ENCODE measurements at places on chromosomes 2 and 18.

- peak; percentile 21 for DNase-seq
These were observed 15.8 kb downstream of the TRAF3IP1 start for GRCh38 chr2:238336151-238336550.

- DNase-seq = no peak
These were observed 128.7 kb upstream of the SKOR2 start for GRCh38 chr18:47380153-47380552.

DNA sequence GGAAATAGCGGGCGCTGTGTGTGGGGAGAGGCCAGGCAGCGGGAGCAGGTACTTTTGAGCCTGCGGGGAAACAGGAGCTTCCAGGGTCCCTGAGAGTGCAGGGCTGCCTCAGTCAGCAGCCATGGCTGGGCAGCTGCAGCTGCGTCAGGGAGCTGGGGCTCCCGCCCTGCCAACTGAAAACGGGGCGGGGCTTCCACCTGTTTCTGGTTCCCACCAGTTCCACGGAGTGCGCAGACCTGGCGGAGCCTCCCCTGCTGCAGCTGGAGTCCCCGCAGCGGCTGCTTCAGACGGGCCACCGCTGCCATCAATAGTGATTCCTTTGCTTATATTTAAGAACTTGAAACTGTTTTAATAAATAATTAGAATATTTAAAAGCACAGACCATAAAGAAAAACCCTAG, 30.6 kb upstream of the RPRM start:
- no peak for DNase-seq

GRCh38 chr2:134667541-134667940, 51.3 kb downstream of the TMEM163 start:
- DNase-seq = no peak

- no peak for DNase-seq
These were observed 290.2 kb upstream of the TCF4 start for GRCh38 chr18:55878224-55878623.

DNA sequence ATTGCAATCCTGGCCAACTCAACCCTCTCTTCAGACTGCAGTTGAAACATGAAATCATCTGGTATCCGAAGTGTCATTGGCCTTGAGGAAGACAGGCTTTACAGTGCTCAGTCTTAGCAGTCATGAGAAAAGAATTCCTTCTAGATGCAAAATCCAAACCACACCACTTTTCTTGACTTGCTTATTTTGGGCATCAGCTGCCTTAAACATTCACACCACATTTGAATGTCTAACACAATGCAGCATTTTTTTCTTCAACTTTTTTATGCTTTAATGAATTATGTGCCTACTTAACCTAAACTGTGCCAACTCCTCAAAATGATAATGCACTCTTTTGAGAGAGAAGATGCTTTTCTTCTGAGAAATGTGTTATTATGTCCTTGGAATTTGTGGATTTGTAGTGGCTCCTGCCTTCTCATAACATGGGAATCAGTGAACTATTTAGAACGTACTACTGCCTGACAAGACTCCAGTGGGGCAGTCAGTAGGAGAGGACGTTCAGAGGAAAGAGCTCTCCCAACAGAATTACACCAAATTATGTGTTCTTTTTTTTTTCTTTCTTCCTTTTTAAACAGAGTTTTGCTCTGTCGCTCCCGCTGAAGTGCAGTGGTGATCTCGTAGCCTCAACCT, 3.2 kb upstream of the FAM98A start:
- DNase-seq = no peak

DNA sequence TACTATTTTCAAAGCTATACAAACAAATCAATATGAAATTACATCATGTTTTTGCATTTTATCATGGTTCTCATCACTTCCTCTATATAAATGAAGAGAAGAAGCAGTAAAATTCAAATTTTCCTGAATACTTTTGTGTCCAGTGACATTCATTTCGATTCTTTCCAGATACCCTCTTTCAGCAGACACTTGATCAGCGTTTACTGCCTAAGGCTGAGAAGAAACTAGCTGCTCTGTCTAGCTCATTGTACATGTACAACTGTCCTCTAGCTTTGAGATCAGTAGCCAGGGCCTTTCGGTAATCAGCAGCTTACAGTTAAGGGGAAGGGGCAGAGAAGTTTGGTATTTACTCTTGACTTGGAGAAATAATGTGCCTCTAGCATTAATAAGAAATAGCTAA, 4.8 kb downstream of the VRK2 start:
- no peak for DNase-seq

DNA sequence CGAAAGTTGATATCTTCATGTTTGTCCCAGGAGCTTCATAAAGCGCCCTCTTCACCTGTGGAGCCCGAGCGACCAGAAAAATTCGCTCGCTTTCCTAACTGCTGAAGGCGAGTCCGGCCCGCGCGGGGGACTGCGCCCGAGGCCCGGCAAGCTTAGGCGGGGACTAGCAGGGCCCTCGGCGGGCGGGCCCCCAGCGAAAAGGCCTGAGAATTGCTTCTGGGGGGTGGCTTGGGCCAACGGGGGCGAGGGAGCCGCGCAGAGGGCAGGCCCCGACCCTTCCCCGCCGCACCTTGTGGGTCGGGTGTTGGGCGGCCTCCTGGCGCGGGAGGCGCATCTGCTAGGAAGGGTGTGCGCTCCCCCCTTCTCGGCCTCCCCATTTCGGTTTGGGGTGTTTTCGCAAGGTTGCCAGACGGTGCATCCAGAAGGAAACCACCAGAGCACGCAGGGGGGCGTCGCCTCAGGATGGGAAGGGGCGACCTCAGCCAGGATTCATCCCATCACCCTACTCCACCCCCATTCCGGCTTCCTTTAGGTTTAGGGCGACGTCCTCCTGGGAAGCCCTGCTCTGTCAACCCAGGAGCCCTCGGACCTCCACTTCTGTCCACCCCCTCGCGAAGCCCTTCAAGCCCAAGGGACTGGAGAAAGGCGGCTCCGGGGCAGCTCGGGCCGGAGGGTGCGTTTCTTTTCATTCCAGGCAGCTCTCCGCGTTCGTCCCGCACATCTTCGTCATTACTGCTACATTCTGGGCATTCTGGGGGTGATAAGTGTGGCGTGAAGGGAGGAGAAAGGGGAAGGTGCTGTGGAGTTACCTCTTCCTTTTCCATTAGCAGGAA, 9.1 kb downstream of the SP9 start:
- DNase-seq = no peak

GRCh38 chr2:120290737-120291136, 38.1 kb downstream of the RALB start:
- DNase-seq = no peak

DNA sequence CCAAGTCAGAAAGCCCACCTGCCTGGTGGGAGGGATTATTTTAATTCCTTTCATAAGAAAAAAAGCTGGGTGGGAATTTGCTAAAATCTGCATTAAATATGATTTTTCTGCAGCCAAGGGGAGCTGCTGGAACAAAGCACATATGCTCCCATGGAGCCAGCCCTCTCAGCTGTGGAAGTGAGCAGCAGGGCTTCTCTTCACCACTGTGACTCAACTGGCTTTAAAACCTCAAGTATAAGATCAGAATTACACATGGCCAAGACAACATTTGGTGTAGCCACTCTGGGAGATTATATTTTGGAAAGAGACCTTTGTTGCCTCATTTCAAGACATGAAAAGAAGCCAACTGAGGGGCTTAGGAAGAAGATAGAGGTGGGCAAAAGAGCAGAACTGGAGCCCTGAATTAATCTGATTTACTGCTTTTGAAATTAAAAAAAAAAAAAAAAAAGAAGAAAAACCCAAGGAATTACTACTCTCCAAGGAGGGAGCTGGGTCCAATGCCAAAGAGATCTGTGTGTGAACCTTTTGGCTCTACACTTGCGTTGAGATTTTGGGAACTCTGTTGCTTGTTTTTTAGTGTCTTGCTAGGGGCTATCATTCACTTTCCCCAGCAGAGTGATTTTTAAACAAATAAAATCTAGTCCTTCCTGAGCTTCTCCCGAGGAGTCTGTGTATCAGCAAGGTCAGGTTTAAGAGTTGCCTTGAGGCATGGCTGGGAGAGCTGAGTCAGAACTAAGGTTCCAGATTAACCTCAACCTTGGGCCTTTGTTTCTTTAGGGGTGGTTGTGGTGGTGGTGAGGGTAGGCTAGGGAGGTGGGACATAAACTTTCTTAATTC, 6.0 kb downstream of the LHCGR start:
- DNase-seq = no peak

DNA sequence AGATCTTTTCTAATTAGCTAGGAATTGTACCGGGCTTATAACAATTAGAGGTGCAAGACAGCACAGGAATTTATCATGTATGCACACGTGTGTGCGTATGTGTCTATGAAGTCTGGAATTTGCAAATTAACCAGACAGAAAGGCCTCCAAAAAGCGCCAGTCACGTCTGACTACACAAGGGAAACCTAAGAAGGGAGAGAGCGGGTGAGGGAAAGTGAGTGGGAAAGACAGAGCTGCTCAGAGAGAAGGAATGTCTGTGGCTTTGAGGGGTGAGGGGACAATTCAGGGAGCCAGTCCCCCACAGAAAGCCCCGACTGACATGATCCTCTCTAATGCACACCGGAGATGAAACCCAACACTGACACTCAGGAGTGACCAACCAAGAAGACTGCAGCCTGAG, 197.7 kb upstream of the SH3BP4 start:
- DNase-seq = no peak

- DNase-seq = no peak
These were observed 124.9 kb downstream of the NBAS start for GRCh38 chr2:15436195-15436594.

DNA sequence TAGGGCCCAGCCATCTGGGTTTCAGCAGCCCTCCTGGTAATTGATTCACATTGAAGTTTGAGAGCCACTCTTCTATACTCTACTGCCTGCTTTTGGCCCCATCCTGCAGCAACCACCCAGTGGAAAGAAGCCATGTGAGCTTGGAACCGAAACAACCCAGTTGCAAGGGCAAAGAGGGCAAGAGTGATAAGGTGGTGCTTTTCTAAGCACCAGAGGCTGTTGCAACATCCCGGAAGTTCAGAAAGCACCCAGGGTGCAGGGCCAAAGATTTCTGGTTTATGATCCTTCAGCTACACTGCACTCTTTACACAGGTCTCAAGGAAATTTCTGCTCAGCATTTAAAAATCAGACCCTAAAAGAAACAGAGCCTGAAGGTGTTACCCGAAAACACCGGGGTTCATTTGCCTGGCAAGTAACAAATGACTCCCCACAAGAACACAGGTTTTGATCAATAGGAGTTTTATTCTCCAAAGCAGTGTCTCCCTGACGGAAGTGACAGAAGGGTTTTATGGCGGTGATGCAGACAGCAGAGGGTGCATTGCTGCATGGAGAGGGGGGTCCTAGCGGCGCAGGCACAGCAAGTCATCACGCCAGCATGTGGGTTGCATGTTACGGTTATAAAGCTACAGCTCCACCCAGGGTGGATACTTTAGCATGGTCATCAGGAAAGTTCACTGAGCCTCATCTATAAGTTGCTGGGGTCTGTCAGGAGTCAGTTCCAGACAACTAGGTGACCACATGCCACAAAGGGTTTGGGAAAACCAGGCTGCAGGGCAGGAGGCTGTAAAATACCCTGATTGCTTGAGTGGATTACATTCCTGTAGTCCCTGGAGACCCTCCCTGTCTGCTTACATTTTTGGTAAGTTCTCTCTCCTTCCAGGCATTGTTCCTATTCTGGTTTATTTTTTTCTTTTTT, 28.8 kb upstream of the TMEM37 start:
- DNase-seq = no peak

DNA sequence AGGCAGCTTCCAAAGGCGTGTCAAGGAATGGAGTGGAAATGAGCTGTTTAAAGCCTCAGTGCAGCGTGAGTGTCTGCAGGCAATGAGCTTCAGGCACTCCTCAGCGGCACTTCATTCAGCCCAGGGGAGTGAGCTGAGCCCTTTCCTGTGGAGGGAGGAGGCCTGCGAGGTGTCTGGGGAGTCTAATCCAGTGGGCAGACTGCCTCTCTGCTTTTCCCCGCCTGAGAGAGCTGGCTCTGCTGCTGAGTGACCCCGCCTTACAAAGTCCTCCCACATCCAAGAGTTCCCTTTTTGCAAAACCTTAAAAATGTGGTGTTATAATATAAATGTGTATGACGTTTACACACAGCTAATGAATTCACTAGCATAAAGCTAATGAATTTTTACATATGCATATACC, 7.0 kb upstream of the LDLRAD4 start:
- no peak for DNase-seq

DNA sequence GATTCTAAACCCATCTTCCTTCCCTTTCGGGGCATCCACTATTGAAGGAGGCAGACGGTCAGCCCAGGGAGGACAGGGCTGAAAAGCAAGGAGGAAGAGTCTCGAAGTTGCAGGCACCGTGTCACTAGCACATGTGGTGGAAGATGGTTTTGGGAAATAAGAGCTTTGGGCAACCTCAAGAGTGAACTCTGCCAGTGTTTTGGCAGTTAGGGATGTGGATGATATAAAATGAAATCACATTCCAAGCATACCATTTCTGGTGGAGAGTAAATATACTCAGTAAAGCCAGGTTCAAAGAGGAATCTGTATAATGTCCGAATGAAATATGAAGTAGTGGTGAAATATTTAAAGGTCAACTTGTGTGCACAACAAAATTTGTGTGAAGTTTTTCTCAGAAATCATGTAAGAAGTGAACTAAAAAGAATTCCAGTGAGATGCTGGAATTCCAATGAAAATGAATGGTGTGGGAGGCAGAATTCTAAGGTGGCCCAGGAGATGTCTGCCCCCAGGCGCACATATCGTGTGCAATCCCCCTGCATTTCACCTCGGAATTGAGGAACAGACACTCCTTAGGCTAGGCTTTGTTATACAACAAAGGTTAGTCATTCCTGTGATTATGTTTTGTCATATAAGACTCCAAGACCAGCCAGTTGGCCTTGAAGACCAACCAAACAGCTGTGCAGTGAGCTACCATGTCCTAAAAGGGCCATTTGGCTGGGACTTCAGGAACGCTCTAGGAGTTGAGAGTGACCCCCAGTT, 147.1 kb downstream of the SH3BP4 start:
- no peak for DNase-seq

DNA sequence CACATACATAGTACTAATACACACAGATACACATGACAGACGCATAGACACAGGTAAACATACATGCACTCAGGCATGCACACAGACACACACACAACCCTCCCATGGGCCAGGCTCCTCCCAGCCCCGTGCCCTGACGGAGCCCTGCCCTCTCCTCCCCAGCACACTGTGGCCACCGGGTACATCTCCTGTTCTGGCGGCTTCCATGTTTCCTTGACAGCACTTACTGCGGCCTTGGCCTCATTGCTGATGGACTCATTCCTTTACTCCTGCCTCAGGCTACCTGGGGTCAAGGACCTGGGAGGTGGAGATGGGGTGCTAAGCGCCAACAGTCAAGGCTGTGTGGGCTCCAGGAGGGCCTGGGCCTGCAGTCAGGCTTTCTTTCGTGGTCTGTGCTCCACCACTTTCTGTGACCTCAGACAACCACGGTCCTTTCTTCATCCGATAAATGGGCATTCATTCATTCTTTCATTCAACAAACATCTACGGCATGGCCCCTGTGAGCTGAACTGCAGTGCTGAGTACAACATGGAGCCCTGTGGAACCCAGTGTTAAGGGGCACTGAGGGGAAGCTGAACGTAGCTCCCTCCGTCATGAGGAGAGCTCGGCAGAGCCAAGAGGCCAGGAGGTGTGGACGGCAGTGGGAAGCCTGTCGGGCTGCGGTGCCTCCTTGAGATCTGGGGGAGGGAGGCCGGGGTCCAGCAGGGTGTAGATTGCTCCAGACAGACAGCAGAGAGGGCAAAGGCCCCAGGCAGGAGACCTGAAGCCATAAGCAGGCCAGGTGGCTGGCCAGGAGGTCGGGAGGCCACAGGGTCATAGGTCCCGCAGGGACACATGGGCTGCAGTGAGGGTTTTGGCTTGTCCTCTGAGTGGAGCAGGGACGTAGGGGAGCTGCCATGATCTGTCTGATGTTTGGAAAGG, 190.4 kb upstream of the HDAC4 start:
- DNase-seq = no peak

GRCh38 chr18:3791238-3791637, 341.3 kb downstream of the TGIF1 start:
- DNase-seq = no peak

Data from cerebellar cortex (tissue), 1 donor.